ENCODE measurements at places on chromosomes 16 and 17.

GRCh38 chr17:55434721-55435120 lies 13.1 kb upstream of the MMD start:
- no peak for DNase-seq

DNA sequence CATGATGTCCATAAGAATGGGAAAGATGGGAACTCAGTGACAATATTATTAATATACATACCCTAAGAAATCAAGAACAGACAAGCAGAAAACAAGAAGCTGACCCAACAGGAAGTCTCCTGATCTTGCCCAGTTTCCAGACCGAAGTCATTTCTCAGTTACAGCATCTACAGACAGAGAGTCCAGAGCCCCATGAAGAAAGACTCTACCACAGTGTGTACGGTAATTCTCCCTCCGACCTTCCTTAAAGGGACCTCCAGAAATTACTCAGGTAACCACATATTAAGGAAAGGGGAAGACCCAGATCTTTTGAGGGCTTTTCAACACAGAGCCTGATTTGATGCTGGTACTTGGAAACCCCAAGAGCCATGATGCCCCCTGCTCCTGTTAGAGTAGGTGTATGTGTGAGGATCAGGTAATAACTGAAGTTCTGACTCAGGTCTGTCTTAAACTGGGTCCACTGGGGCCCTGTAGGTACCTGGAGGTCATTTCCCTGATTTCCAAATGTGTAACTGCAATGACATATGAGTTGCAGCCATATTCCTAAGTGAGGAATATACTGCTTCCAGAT lies 132.4 kb downstream of the ABCA8 start:
- DNase-seq, result no peak

DNA sequence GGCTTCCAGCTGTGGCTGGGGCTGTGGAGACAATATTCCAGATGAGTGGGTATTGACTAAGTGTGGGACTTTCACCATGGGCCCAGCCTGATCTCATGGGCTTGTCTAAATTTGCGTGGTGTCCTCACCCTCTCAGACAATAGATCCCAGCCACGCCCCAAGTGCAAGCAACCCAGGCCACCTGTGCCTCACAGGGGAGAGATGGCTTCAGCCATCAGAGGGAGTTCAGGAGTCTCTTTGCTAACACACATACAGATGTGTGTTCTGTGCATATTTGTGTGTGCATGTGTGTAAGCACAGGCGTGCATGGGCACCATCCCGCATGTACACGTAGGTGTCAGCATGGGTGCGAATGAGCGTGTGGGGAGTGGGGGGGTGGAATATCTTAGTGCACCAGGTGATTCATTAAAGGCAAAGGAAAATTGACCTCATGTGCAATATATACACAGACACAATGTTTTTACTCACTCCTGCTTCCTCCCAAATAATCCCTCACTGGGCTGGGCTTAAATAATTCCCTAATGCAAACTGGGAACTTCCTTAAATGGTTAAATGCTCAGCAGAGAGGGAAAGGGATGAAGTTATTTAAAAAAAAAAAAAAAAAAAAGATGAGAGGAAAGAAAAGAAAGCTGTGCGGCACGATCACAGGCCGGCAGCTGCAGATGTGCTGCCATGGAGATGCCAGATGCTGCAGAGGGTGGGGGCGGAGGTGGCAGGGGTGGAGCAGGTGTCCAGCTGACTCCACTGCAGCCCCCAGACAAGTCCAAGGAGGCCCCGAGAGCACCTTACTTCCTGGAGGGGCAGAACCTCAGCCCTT lies 24.0 kb upstream of the CDC42EP4 start:
- no peak for DNase-seq

DNA sequence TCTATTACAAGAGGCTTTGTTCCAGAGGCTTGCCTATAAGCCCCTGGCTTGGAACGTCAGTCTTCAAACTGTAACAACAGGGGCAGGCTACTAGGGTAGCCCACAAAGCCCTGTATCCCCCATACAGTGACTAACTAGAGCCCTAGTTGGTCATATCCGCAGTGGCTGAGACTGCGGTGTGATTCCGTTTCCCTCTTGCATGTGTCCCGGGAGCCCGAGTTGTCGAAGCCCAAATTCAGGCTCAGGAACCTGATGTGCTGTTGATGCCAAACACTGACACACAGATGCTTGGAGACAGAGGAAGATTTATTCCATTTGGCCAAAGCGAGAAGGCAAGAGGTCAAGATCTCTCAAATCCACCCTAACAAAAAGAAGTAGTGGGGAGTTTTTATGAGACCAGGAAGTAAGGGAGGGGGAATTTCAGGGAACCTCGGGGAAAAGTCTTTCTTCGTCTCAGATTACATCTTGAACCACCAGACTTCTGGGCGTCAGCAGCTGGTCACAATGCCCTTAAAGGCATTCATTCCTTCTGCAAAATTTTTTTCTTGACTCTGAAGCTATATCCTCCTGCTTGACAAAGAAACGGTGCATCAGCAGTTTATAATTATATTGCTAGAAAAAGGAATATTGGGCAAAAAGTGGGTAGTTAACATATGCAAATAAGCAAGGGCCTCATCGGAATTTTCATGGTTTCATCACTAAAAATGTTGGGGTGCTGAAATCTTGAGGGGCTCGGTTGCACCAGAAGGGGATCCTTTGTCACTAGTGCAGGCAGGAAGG lies 879 bp downstream of the SLFN5 start:
- DNase-seq, result peak; percentile 62

DNA sequence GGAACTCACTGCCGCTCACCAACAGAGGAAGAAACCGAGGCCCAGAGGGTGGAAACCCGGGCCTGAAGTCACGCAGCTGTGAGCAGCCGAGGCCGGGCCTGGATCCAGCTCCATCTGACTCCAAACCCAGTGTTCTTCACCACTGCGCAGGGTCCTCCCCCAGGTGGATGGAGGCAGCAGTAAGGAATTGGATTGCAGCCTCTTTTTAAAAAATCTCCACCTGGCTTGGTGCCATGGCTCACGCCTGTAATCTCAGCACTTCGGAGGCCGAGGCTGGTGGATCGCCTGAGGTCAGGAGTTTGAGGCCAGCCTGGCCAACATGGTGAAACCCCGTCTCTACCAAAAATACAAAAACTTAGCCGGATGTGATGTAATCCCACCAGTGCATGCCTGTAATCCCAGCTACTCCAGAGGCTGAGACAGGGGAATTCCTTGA lies 177.2 kb downstream of the FOXL1 start:
- DNase-seq, result no peak

DNA sequence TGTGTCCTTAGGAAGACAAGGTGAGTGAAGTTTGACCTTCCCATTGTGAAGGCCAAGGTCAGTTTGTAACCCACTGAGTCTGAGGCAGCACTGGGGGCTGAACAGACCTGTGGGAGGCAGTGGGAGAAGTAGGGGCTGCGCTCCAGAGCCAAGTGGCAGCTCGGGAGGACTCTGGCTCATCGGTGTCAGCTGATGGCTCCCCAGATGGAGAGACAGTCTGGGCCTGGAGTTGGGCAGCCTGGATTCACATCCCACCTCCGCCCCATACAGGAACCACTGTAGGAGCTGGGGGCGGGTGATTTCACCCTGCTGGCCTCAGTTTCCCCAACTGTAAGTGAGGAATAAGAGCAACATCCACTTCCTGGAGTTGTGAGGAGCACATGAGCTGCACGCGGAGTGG lies 128.4 kb downstream of the FOXL1 start:
- DNase-seq, result no peak

DNA sequence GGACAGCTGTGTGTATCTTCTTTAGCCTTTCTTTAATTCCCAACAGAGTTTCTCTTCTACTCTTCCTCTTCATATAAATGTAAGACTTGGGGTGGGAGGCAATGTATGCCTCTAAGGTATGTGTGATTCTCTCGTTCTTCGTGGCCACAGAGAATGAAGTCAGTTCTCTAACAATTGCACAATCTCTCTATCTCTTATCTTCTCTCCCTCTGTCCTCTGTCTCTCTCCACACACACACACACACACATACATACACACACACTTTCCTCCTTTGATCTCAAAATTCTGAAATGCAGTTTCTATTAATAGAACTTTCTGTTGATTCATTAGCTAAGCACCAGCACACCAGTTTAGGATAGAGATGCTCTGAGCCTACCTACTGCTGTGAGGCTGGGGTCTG lies 615.7 kb upstream of the SALL1 start:
- DNase-seq, result no peak

DNA sequence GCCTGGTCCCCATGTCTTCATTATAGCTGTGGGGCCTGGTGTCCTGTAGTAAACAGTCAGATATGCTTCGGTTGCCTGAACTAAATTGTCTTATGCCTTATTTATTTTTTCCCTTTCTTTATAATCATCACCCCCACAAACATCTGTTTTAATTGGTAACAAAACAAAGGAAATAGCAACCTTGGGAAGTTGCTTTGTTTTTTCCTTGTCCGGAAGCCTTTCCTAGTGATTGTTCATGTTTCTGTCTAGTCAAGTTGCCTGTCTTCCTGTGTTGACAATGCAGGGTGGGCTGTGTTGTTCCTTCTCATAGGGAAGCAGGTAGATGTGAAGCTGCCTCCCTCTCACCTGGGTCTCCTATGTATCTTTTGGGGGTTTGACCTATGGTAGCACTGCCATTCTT lies 16.7 kb downstream of the PGS1 start:
- DNase-seq, result no peak

GRCh38 chr17:83053739-83054451 lies 25.5 kb upstream of the METRNL start:
- peak; percentile 66 for DNase-seq

DNA sequence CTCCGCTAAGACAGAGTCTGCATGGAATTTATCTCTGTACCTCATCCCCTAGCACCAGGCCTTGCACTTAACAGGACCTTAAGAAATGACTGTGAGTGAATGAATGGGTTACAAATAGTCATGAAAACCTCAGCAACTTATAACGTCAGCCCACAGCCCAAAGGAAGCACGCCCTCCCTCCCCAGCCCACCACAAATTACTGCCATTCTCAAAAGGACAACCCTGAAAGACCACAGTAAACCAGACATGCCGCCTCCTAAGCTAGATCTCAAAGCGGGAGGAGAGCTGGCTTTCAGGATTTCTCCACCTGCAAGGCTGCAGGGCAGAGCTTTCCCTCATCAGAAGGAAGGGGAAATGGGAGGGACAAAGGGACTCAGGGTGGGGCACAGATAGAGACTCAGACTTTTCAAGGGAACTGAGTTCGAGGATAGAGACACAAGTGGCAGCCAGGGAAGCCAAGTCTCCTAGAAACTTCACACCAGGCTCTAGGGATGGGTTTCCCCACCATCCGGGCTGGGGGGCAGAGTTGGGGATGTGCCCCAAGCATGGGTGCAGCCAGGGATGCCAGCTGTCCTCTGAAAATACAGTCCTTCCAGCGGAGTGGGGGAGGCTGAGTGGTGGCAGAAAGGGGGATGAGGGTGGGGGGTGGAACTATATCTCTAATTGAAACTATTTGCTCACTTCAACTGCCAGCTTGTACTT lies 56.7 kb downstream of the PLXDC1 start:
- DNase-seq, result no peak

DNA sequence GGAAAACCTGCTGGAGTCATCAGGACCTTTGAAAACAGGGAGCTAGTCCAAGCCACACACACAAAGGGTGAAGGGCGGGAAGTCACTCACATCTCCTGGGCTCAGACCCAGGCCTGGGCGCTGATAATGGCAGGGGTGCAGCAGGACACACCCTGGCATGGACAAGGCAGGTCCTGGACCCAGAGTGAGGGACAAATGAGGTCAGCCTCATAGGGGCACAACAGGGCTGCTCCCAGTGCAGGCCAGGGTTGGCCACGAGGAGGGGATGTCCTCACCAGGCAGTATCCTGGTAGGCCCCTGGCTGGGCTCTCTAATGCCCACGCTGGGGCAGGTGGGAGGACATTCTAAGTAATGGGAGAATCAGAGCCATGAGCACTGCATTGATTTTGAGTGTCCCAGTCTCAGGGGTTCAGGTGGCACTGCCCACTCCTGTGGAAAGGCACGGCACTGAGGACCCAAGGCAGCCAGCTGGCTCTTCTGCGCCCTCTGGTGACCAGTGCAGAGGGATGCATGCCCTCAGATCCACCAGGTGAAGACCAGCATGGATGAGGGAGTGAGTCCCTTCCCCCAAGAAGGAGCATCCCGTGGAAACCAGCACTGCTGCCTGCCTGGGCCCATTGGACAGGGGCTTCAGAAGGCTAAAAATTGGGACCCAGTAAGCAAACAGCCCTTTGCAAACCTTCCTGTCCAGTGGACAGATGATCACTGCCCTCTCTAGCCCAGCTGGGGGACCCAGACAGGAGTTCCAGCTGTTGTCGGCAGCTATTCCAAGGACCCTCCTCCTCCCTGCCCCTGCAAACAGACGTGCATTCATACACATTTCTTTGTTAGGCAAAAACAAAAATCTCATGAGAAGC lies 23.4 kb upstream of the SREBF1 start:
- peak; percentile 82 for DNase-seq

- no peak for DNase-seq
Measured at GRCh38 chr17:78840530-78840779, 159 bp downstream of the USP36 start.

DNA sequence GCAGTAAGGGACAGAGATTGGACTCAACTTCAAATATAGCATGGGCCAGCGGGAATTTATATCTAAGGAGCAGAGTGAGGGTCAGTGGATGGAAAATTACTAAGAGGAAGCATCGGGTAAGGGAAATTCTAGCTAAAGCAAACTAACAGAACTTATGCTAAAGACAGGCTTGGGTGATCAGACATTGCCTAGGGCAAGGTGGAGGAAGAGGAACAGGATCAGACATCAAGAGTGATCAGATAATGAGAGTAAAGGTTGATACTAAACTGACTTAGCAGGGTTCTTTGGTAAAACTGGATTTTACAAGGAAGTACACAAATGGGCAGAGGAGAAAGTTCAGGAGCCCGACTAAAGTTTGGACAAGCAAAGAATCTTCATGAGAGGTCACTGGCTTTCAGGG lies 86.3 kb upstream of the TOM1L1 start:
- DNase-seq, result no peak

- DNase-seq, result no peak
Measured at GRCh38 chr16:9885467-9885866, 296.8 kb downstream of the GRIN2A start.

- DNase-seq, result no peak
Measured at GRCh38 chr17:13568582-13569397, 32.9 kb downstream of the HS3ST3A1 start.

GRCh38 chr16:2415085-2415484 lies 14.2 kb upstream of the CCNF start:
- DNase-seq, result no peak

DNA sequence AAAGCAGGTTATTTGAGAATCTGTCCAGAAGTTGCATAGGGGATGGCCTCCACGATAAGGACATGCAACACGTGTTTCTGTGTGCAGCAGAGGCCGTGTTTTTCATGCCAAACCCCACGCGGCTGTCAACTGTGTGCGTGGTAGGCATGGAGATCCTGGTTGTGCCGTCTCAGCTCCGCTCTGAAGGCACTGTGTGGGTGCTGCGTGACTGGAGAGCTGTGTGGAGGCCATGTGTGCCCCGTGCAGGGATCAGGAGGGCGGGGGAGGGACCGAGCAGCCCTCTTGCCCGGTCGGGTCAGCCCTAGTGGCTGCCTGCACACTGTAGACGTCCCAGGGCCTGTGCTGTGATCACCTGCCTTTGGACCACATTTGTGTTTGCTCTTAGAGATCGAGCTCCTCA lies 74.5 kb downstream of the SEC14L1 start:
- no peak for DNase-seq
